Right renal pelvis (tissue), 4 donors: ENCODE measurements at places on chromosomes 6 and 20. TPM values are rescaled to one million over a fixed set of nuclear protein-coding genes. Genes with fewer than 3 reads are reported as not detected.

ZNF831 gene
- 0.11 TPM for polyA plus RNA-seq

OTOR gene
- not detected for polyA plus RNA-seq

KCNK17 gene
- not detected for polyA plus RNA-seq

TRAPPC3L gene
- polyA plus RNA-seq: 0.39 TPM

FAM83B gene
- 10.0 TPM for polyA plus RNA-seq

ZBTB2 gene
- polyA plus RNA-seq: 16.4 TPM

LRRC73 gene
- 0.98 TPM for polyA plus RNA-seq

SOX4 gene
- polyA plus RNA-seq: 140 TPM

PROKR2 gene
- not detected for polyA plus RNA-seq

THEMIS gene
- not detected for polyA plus RNA-seq

DNA sequence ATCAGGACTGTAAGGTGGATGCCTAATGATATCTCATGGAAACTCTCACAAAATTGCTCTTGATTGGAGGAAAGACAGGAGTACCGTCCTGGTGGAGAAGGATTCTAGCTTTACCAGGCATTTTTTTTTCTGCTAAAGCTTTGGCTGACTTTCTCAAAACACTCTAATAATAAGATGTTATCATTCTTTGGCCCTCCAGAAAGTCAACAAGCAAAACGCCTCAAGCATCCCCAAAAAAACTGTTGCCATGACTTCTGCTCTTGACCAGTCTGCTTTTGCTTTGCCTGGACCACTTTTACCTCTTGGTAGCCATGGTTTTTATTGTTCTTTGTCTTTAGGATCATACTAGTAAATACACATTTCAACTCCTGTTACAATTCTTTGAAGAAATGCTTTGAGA is 55.5 kb upstream of the RUNX2 start:
- DNase-seq: no peak

DNA sequence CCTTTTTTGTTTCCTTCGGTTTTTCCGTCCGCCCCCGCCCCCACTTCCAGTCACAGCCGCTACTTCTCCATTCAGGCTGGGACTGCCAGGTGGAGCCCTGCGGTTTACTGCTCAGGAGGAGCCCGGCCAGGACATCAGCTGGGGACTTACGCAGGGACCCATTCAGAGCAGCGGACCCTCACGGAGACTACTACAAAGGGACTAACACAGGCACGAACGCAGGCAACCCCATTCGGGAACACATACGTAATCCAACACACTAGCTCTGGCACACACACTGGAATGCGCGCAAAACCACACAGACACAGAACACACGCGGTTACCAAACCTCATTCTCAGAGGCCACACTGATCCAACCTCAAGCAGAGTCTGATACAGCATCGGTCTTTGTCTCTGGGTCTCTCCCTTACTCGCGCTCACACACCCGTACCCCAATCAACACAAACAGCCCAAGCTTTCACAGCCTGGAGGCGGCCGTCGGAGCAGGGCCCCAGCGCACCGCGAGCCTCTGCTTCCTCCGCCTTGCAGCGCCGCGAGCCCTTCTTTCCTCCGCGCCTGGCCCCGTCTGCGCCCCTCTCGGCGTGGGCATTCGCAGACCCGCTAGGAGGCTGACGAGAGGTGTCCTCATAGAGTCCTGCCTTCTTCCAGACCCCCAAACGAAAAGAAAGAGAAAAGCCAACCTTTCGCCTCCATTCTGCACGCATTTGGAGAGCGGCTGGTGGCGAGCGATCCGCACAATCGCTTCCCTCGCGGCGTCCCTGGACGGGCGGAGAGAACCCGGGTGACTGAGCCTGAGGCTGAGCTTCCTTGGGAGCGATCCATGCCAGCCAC is 1.1 kb upstream of the SLC32A1 start:
- no peak for DNase-seq

GRCh38 chr20:25553819-25554296 is 31.5 kb downstream of the NINL start:
- no peak for DNase-seq

GRCh38 chr6:139515511-139515910 is 141.1 kb upstream of the CITED2 start:
- no peak for DNase-seq

DNA sequence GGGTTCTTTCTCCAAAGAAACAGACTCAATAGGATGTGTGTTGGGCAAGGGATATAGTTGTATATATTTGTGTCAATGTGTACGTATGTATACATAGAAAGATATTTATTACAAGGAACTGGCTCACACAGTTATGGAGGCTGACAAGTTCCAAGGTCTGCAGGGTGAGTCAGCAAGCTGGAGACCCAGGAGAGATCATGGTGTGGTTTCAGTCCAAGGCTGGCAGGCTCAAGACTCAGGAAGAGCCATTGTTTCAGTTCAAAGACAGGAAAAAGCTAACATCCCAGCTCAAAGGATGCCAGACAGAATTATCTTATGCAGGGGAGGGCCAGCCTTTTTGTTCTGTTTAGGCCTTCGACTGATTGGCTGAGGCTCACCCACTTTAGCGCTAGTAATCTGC is 89.9 kb upstream of the RALGAPA2 start:
- DNase-seq: no peak

DNA sequence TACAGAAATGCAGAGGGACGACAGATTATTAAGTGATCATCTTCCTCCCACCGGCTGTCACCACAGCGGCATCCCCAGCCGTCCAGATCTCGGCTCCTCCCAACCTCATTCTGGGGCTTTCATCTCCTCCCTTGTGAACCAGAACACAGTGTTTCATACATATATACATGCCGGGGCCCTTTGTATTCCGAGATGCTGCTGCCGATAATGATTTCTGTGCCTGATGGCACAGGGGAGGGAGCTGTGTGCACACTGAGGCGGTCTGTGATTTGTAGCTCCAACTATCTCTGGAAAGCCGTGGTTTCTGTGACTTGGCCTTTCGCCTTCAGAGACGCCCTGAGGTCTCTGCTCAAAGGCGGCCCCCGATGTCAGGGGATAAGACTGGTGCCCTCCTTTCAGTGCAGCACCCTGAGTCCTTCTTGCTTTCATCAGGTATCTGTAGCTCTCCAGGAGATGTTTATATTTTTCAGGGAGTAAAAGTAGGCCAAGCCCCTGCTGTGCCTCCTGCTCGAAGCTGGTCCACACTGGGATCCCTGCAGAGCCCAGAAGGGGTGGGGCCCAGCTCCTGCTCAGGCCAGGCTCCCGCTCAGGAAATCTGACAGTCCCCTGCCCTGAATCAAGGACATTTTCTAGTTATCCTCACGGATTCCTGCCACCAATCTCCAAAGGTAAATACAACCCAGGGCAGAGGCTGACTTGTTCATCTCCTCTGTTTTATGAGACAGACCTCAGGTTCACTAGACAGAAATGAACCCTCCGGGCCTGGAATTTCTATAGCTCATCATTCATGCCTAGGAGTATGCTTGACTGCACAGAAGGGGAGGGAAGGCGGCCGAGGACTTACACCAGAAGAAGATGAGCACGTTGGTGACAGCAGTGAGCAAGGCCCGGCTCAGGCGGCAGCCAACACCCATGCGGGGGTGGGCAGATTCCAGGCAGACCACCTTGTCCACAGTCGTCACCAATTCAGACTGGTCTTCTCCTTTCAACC is 11.2 kb downstream of the LEMD2 start:
- DNase-seq: no peak

- no peak for DNase-seq
Measured at GRCh38 chr6:25596928-25597818, 54.8 kb upstream of the SCGN start.

DNA sequence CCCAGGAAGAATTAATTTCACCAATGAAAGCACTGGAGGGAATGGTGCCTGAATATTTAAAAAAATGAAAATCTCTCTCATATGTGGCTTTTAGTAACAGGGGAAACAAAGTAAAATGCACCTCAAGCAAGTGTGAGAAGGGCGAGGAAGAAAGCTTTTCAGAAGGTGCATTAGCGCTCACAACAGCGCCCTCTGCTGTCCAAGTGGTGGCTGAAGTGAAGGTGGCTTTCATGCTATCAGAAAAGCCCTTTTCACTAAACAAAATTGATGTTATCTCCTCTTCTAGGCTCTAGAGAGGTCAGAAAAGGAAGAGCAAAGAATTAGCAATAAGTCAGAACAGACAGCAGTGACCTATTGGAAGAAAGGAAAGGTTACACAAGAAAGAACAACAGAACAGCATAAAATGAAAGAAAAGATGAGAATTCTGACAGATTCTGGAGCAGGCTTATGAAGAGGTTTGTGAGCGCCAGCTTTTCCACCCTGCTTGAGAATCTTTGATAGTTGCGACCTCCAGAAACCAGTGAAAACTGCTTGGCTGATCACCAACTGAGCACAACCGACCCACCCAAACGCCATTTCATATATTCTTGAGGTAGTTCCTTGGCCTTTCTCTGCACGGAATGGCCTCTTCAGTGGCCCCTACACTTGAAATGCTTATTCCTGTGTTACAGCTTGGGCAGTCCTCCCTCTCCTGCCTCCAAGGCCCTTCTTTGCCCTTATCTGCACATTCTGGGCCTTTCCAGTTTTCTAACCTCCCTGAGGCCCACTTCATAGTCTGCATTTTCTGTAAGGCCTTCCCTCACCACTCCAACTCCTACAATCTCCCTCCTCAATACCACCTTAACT is 45.3 kb downstream of the SMLR1 start:
- peak; percentile 54 for DNase-seq

DNA sequence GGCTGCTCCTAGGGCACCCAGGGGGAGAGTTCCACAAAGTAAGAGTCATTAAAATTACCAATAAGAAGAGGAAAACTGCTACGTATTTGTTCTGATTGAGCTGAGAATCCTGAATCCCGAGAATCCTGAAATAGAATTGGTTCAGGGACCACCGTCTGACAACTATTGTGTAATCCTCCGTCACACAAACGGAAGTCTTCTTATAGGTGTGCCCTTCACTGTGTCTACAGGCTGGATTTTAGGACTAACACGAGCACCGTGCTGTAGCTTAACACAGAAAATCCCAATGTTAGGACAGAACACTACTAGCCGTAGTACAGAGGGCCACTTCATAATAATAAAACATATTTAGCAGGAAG is 50.6 kb upstream of the RNF182 start:
- peak; percentile 20 for DNase-seq

GRCh38 chr6:21856844-21857243 is 263.3 kb downstream of the SOX4 start:
- DNase-seq: no peak

DNA sequence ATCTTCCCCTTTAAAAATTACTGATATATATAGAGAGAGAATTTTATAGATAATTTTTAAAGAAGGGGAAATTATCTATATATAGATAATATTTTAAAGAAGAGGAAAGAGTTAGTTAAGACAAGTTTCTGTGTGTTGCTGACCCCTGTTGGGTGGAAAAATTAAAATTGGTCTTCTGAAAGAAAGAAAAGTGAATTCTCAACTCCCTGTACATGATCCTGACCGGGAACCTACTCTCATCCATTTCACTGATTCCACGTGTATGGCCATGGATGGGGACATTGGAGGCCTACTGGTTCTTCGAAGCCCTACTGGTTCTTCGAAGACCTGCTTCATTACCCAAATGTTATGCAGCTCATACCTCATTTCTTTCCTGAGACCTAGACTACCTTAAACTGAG is 53.0 kb upstream of the TCF21 start:
- no peak for DNase-seq

DNA sequence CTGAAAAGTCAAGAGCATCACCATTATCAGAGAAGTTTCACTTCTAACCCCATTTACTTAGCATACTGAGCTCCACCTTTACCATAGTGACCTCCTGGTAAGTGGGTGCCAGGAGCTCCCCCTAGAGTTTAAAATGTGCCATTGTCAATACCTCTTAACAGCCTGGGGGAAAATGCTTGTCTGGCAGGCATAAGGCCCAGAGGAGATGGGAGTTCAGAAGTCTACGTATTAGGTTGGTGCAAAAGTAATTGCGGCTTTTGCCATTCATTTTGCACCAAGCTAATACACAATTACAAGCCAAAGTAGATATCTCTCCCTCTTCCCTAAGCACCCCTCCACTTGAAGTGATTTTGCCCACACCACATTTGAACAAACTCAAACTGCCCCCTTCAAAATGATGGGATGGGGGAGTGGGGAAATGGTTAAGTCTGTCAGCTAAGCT is 919.0 kb downstream of the KIF16B start:
- no peak for DNase-seq

DNA sequence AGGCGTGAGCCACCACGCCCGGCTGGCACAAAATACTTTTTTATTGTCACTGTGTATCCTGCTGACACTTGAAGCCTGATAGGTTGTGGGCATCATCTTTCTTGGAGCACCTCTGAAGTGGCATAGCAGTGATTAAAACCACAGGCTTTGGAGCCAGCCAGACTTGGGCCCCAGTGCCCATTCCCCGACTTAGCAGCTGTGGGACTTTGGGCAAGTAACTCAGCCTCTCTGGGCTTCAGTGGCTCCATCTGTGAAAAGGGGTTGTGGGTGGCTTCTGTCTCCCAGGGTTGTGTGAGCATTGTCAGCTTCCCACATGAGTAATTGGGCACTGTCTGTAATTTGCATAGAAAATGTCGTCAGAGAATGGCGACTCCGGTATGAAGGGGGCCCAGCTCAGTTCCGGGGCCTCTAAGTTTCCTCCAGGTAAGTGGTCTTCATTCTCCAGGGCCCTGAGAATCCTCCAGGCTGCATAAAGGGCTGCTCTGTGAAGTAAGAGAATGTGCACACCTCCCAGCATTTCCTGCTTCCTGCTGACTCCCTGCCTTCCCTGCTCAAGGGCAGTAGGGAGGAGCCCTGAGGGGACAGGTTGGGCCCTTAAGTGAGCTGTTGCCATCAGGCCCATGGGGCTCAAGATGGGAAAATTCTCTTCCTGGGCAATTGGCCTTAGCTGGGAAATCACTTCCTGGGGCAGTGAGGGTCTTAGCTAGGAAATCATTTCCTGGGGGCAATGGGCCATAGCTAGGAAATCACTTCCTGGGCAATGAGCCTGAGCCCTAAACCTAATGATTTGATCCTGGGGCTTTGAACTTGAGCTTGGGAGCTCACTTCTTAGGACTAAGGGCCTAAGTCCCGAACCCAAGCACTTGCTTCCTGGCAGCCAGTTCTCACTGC is 27.2 kb downstream of the ARHGAP40 start:
- DNase-seq: no peak

- no peak for DNase-seq
Measured at GRCh38 chr6:170371588-170371987, 65.0 kb downstream of the FAM120B start.

DNA sequence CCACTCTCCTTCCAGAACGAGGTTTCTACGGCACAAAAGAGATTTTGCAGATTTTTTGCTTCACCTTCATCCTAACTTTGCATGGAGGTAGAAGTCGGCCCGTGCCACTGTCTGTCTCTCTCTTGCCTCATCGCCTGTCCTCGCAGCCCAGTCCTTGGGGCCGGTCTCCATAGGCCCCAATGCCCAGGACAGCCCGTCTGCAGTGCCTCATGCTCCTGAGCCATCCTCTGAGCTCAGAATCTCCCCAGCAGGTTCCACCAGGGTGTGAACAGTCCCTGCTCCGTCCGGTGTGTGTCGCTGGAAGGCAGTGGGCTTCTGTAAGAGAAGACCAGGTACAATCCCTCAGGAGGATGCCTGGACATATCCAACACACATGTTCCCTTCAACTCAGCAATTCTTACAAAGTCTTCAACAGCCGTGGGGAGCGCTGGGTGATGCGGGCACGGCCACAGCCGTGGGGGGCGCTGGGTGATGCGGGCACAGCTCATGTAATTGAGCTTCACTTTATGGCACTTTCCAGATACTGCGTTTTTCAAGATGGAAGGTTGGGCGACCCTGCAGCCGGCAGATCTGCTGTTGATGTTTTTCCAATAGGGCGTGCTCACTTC is 231.9 kb downstream of the DLL1 start:
- DNase-seq: no peak
